Naive thymus-derived CD8-positive, alpha-beta T cell (primary cell): ENCODE measurements at places on chromosomes 3 and 15. TPM values are rescaled to one million over a fixed set of nuclear protein-coding genes. Genes with fewer than 3 reads are reported as not detected.

DNA sequence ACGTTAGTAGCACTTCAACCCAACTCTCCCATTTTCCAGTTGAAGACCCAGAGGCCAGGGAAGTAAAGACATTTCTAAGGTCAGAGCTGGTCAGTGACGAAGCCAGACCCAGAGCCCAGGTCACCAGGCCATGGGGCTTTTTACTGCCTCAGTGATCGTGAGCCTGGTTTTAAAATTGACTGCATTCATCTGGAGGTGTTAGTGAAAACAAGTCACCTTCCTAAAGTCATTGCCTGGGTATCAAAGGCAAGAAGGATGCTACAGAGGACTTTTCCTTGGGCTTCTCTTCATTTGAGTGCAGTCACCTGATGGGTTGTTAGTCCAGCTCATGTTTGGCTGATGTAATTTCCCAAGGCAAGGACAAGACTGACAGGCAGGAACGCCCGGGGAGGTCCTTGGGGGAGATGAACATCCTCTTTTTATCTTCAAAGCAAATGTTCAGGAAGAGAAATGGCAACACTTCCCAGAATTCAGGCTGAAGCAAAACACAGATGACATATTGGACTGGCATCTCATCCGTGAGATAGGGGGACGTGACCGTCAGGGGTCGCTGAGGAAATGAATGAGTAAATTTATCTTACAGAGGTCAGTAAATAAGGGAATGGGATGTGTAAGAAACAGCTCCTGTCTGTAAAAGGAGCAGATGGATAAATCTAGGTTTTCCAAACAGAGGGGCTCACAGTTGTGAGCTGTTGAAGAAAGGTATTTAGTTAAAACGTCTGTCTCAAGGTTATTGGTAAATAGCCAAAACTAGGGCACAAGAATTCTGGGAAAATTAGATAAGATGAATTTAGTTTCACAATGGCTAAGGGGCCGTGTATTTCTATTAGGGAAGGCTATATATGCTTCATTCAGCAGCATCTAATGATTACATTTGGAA is 201.2 kb downstream of the OPA1 start:
- no peaks in the 10 kb centered on the region for H3K36me3 ChIP-seq
- no peaks in the 10 kb centered on the region for H3K4me1 ChIP-seq
- DNase-seq: no peak
- H3K27me3 ChIP-seq: peaks cover 12% of the 10 kb centered on the region
- no peak overlapping the region for H3K27ac ChIP-seq

DNA sequence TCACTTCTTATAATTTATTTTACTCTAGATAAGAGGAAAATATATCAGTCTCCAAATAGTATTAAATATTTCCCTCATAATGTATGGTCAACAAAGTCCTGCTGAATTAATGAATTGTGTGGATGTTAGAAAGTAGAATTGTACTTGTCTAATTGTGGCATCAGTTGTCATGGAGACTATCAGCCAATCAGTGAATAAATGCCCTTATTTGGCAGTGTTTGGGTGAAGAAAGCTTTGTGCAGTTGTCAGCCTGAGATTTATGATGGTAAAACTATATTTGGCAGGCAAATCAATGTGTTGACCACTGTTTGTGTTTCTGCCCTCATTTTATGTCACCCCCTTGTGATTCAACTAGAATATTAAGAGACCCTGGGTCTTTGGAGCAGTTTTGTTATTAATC is 293.6 kb upstream of the MDFIC2 start:
- H3K27me3 ChIP-seq: peaks cover 10% of the 10 kb centered on the region
- H3K4me1 ChIP-seq: no peaks in the 10 kb centered on the region
- no peak for DNase-seq
- H3K4me3 ChIP-seq: no peak overlapping the region

GRCh38 chr3:14798231-14798630 is 20.5 kb upstream of the FGD5 start:
- H3K27me3 ChIP-seq: peaks cover 4% of the 10 kb centered on the region
- no peak for DNase-seq
- no peak overlapping the region for H3K4me3 ChIP-seq
- no peaks in the 10 kb centered on the region for H3K4me1 ChIP-seq

DNA sequence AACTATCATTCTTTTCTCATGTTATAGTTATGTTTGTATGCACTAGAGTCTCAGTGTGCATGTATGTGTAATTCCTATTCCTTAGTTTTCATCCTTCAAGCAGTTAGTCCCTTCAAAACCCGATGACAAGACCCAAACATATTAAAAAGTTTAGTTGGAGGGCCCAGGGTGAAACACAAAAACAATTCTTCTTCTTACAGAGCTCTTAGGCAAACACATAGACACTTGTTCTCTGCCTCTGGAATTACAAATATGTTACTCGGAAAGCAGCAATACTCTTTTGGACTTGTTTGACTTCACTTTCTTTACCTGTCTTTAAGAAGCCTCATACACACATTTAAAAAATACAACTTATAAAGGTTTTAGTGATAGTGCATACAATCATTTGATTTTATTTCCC is 763 bp upstream of the CNTN6 start:
- no peaks in the 10 kb centered on the region for H3K36me3 ChIP-seq
- H3K4me3 ChIP-seq: no peak overlapping the region
- H3K4me1 ChIP-seq: no peaks in the 10 kb centered on the region
- no peaks in the 10 kb centered on the region for H3K27me3 ChIP-seq

BTD gene
- total RNA-seq: 11.5 TPM

CYP1A1 gene
- total RNA-seq: 0.27 TPM
